ENCODE measurements at places on chromosomes 12 and 14.

- peak; percentile 33 for DNase-seq
Observed at GRCh38 chr12:1716911-1717310, 26.0 kb downstream of the ADIPOR2 start.

- DNase-seq = peak; percentile 76
Observed at GRCh38 chr12:58341791-58342190, 400.4 kb downstream of the ATP23 start.

DNA sequence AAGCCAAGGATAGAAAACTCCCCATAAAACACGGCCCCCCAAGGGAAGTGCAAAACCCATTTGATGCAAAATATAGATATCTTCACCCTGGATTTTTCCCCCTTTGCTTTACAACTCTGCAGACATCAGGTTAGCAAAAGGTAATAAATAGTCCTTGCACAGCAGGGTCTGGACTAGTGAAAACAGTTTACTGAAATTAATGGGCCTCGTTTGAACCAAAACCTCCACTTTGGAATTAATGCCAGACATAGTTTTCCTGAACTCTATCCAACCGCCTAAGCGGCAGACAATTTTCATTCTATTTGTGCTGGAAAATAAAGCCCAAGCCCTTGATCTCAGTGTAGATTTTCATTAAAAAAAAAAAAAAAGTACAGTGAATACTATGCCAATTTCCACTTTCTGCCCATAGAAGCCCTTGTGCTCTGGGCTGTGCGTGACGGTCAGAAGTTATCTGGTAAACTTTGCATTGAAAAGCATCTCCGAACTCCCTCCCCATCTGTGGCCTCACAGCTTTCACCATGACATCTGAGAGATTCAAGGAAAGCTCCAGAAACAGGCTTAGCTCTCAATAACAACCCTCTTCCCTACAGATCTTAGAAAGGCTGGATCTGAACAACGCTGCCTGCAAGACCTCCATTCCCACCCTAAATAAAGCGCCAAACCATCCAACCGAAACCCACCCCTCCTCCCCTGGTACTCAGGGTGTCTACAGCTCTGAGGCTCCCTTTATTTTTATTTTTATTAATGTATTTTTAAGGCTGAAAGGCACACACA, 11.0 kb upstream of the IRF2BPL start:
- peak; percentile 69 for DNase-seq

DNA sequence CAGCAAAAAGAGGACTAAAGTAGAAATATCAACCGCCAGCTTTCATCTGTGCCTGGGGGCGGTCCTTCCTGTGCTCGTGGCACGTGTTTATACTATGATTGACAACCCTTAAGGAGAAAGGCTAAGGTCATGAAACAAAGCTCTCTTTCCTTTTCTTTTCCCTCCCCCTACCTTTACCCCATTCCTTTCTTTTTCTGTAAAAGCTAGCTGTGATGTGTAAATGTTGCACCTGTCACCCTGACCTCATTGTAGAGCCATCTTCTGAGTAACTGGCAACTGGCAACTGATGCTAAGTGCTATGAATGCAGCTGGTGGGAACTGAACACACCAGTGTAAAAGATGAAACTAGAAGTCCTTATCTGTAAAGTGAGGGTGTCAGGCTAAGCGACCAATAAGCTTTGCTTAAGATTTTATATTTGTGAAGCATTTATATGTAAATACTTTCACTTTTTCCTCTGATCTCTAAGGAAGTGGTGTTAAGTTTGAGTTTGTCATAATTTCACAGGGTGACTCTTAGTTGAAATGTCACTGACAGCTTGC, 102.8 kb upstream of the BCAT1 start:
- DNase-seq = no peak

GRCh38 chr14:75566321-75566720, 12.1 kb upstream of the FLVCR2 start:
- no peak for DNase-seq

DNA sequence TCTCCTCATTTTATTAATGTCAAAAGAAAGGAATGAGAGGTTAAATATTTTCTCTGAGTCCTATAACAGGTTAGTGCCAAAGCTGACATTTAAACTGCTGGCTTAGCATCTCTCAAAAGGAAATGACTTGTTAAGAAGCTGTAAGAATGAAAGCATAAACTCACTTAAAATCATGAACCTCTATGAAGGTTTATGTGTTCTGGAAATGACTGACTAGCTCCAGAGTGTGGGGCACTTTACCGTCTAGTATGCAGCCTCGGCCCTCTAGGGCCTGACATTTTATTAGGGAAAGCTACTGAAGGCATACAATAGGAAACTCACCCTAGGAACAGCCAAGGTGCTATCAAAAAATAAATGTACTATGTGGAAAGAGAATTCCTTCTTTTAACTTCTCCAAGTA, 35.1 kb downstream of the SPX start:
- no peak for DNase-seq

DNA sequence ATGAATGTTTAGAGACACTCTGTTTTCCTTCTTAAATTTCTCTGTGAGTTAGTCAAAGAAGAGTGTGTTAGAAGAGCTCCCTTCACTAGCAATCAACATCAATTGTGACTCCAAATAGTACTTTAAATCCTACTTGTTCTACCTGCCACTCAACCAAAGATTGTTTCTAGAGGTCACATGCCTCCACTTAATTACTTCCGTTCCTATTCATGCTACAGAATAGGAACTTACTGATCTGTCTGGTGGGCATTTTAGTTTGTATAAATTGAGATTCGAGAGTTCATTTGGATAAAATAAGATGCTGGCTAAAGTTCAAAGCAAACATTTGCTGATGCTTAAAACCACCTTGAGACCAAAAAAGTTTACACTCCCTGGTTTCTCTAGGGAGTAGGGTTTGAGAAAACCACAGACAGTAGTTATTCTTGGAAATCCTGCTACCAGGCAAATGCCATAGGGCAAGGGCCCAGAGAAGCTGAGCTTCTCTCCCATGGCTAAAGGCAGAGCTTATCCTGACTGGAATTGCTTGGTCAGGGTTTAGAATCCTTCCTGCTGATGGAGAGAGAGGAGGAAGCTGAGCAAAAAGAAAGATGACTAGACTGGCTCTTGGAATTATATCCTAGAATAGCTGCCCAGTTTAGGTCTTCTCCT, 389.6 kb upstream of the ATP2B1 start:
- DNase-seq = peak; percentile 24

GRCh38 chr14:58787592-58787991, 149.8 kb downstream of the DACT1 start:
- no peak for DNase-seq

GRCh38 chr14:24392325-24393091, 6.3 kb upstream of the NYNRIN start:
- peak; percentile 74 for DNase-seq

GRCh38 chr12:66164349-66164821, 5.4 kb downstream of the TMBIM4 start:
- peak; percentile 36 for DNase-seq

GRCh38 chr12:124786061-124786964, 77.4 kb downstream of the SCARB1 start:
- peak; percentile 95 for DNase-seq

DNA sequence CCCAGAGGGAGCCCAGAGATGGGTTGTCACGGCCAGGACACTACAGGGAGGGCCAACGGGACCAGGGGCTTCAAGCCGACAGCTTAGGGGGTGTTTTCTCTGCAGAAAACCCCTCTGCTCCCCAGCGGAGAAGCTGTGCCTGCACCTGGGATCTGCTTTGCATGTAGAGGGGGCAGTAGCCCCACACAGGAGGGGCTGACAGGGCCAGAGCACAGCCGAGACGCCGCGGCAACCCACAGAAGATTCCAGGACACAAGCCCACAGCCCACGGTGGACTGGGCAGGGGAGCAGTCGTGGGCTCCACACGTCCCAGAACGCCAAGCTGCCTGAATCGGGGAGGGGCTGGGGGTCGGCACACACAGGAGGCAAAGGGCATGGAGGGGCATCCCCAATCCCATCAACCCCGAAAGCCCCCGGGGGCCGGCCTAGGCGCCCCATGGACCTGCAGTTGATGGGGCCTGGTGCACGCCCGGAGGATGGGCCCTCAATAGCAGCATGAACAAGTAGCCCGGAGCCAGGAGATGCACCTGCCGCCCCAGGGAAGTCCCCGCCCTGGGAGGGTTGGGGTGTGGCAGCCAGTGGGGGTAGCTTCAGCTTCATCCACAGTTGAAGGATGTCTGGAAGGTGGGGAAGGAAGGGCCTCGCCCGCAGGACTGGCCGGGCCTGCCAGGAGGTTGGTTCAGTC, 30.5 kb upstream of the TMEM179 start:
- no peak for DNase-seq

DNA sequence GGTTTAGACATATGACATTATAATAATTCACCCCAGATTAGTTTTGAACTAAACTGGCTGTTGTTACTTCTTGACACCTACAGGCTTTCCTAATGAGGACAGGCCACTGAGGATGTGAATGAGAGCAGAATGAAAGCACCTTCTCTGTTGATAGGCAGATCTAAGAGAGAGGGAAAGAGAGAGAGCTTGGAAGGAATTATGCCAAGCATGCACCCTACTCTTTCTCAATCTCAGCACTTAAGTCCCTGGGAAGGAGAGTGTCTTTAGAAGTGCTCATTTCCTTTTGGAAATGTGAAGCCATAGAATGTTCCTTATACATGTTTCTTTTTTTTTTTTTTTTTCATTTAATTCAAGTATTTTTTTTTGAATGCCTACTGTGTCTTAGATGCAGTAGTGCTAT, 49.0 kb downstream of the TBC1D15 start:
- peak; percentile 11 for DNase-seq

GRCh38 chr14:61766151-61766550, 3.9 kb downstream of the SNAPC1 start:
- no peak for DNase-seq

DNA sequence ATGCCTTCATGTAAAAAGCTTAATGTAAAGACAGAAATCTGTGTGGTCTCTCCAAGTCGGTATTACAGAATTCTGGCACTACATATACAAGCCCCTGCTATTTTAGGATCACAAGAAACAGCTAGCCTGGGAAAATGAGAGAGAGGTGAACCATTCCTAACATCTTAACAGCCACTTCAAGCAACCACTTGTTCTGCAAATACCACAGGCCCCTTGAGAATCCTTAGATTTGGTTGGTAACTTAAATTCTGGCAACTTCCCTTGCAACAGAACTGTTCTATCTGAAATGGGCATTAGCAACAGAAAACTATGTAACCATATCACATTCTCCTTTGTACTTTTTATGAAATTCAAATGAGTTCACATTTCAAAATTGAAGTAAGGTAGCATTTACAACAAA, 68.5 kb downstream of the SPPL3 start:
- no peak for DNase-seq

GRCh38 chr14:55884819-55885218, 233.4 kb upstream of the PELI2 start:
- peak; percentile 44 for DNase-seq
